ENCODE measurements at places on chromosomes 2 and 18. TPM values are rescaled to one million over a fixed set of nuclear protein-coding genes. Genes with fewer than 3 reads are reported as not detected.

The SMYD1 gene
- total RNA-seq, result not detected

The MARCHF4 gene
- not detected for total RNA-seq

The LONRF2 gene
- 0.02 TPM for total RNA-seq

The SEC11C gene
- 70.2 TPM for total RNA-seq

The FOXI3 gene
- not detected for total RNA-seq

The SCN7A gene
- total RNA-seq, result not detected

The UGT1A10 gene
- total RNA-seq, result not detected

DNA sequence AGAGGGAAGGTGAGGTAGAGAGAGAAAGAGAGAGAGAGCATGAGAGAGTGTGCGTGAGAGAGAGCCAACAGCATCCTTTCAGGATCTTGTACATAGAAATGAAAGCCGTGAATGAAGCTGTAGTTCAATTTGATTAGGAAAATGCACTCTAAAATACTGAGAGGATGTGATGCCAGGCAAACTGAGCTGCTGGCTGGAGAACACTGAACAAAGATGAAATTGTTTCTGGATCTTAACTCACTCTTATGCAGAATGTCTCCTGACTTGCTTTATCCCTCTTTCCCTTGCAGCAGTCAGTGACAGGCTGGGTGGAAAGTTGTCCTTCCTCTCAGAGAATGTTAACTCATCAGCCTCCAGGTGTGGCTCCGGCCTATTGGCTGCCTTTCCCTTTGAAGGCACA is 10.7 kb downstream of the LYPD1 start:
- no peak for DNase-seq

GRCh38 chr2:126921066-126921465 is 22.4 kb downstream of the TEX51 start:
- no peak for DNase-seq

DNA sequence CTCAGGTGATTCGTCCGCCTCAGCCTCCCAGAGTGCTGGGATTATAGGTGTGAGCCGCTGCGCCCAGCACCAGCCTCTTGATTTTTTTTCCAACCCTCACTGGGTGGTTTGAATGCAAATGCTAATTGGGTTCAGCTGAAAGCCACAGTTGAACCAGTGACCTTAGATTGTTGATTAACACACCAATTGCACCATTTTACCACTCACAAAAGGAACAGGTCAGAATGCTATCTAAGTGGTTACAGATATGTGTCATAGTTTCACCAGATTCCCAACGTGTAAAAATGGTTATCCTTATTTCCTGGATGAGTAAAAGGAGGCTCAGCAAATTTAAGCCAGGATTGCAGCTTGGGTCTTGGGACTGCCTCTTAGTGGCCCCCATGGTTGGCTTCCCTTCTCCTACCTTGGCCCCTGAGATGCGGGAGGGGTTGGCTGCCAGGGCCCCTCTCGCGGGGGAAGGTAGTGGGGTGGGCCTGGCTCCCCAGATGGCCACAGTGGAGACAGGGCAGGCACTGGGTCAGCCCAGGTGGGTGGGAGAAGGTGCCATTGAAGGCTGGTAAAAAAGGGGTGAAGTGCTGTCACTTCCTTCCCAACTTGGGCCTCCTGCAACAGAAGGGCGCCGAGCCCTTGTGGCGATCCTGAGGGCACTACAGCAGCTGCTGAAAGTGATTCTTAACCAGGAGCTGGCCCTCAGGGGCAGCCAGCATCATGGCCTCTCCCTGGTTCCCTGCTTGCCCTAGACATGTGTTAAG is 164.9 kb upstream of the HAAO start:
- no peak for DNase-seq

GRCh38 chr2:240465765-240466578 is 30.5 kb downstream of the GPC1 start:
- peak; percentile 3 for DNase-seq

DNA sequence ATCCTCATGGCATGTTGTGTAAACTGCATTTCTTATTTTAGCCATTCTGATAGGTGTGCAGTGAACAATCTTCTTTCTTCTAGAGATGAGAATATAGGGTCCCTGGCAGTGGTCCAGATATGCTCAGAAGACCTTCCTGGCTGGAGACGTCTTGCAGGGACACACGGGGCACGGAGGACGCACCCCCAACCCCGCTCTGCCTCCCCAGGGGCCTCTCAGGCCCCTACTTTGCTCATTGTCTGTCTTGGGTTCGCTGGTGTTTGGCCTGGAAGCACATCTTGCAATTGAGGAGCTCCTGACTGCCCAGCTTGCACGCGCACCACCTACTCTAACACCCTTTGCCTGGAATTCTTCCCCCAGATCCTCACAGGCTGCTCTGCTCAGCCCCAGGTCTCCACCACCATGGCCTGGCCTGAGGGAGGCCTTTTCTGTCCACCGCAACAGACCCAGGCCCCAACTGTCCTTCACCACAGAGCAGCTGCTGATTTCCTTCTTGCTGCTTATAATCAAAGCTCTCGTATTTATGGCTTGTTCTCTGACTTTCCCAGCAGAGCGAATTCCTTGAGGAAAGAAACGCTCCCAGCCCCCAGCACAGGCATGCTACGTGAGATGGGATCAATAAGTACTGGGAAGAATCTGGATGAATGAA is 295.9 kb upstream of the HDAC4 start:
- DNase-seq, result no peak

DNA sequence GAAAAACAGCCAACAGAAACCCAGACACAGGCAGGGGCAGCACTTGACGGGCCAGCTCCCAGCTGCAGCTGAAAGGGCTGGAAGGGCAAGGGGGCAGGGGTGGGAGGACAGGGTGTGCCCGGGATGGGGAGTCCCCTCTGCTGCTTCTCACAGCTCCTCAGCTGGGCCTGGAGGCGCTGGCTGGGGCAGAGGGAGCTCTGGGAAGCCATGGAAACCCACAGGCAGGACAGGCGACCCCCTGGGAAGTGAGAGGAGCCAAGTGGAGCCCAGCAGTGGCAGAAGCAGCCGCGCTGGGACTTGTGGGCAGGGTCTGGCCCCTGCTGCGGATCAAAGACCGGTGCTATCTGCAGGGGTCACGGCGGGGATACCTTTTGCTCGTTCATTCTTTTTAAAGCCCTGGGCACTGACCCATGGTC is 20.7 kb downstream of the OTOF start:
- DNase-seq, result no peak

DNA sequence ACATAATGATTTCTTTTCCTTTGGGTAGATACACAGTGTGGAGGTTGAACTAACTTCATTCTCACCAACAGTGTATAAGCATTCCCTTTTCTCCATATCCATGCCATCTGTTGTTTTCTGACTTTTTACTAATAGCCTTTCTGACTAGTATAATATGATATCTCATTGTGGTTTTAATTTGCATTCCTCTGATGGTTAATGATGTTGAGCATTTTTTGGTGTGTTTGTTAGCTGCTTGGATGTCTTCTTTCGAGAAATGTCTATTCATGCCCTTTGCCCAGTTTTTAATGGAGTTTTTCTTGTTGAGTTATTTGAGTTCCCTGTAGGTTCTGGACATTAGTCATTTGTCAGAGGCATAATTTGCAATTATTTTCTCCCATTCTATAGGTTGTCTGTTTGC is 59.8 kb downstream of the MARCHF4 start:
- DNase-seq, result no peak

DNA sequence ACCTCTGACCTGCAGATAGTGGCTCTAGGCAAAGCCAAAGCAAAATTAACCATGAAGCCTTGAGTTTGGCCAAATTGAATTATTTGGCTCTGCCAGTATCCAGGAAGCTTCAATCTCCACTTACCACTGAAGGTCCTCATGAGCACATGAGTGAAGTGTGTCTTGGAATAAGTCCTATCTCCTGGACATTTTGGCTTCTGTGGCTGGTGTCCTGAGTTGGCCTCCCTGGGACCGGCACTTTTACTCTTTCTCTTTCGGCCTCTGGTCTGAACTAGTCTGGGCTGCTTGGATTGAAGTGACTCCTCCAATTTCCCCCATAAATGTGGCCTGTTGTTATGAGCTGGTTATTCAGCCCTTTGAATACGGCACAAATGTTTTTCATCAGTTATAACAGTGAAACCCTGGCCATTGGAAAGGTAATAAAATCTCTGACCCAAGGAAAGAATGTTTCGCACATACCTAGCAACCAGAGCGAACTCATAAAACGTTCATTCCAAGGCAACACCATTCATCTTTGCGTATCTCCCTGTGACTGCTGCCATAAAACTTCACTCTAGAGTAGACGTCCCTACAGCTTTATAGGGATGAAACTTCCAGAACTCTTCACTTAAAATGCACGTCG is 216.4 kb downstream of the LPIN1 start:
- DNase-seq, result no peak

- no peak for DNase-seq
Measured at GRCh38 chr2:216659276-216659675, 26.1 kb downstream of the IGFBP2 start.

GRCh38 chr2:233142355-233142897 is 82.3 kb downstream of the INPP5D start:
- peak; percentile 37 for DNase-seq

GRCh38 chr2:230023313-230023712 is 45.4 kb downstream of the SLC16A14 start:
- DNase-seq, result no peak

- DNase-seq, result no peak
Measured at GRCh38 chr18:65018184-65018583, 732.6 kb upstream of the CDH7 start.

- peak; percentile 41 for DNase-seq
Measured at GRCh38 chr18:63974991-63975390, 5.1 kb downstream of the SERPINB8 start.

DNA sequence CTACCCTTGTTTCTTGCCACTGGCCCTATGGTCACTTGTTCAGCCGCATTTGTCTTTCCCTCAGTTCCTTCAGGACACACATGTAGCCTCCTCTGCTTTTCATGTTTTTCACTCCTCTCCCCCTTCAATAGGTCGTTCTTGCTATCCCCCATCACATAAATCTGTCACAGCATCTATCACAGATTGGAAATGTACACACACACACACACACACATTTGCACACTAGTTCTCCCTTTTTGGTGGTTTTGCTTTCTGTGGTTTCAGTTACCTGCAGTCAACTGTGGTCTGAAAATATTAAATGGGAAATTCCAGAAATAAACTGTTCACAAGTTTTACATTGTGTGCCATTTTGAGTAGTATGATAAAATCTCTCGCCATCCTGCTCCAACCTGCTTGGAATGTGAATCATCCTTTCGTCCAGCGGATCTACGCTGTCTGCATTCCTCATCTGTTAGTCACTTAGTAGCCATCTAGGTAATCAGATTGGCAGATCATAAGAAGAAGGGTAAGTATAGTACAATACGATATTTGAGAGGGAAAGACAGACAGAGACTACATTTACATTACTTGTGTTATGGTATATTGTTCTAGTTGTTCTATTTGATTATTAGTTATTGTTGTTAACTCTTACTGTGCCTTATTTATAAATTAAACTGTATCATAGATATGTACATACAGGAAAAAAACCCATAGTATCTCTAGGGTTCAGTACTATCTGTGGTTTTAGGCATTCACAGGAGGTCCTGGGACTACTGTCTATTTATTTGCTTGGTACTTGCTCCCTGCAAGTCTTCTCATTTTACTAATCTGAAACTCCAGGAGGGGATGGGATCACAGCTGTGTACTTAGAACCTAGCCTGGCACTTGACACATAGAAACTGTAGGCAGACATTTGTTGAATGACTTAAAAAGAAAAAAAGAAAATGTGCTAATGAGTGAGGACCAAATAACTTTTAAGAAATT is 86.1 kb upstream of the PNPT1 start:
- DNase-seq, result no peak

DNA sequence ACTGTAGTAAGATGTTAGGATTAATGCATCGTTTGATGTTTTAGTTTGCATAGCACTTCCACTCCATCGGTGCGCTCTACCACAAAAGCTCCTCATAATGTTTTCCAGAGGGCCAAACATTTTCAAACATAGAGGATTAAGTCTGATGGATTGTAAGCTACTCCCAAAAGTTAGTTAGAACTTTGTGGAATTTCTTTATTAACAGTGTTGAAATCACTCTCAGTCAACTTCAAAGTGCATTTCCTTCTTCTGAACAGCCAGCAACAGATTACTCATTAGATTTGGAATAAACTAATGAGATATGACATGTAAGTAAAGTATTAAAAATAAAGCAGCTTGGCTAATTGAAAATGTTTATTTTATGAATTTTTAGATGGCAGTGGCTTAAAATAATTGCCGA is 30.1 kb upstream of the CTAGE1 start:
- no peak for DNase-seq

DNA sequence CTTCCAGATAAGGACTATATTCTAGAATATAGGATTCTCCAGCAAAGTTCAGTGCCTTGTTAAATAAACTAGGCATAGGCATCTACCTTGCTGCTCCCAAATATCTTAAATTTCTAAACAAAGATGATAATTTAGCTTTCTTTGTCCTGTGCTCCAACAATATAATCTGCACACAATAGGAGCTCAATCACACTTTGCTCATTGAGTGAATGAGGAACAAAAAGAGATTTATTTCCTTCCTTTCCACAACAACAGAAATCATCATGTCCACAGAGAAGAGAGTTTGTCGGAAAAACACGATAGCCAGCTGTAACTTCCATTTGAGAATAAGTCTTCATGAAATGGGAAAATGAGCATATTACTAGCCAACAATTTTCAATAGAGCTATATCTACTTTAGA is 256.7 kb downstream of the TCF4 start:
- no peak for DNase-seq

DNA sequence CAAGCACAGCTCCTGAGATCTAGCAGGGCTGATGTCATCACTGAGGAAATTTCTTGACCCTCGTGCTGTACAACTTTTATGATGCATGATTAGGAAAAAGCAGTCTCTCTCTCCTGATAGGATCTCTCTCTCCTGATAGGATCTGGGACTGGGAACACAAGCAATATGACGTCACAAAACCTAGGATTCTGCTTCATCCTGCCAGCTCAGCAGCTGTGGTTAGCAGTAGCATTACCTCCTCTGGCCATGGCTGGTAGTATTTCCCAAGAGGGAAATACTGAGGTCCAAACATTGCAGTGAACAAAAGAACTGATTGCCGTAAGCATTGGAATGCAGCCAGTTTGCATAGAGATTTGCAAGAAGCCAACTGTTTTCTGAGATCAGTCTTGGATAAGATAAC is 521.2 kb upstream of the POU3F3 start:
- no peak for DNase-seq

GRCh38 chr2:237345411-237345810 is 68.6 kb downstream of the COL6A3 start:
- no peak for DNase-seq

DNA sequence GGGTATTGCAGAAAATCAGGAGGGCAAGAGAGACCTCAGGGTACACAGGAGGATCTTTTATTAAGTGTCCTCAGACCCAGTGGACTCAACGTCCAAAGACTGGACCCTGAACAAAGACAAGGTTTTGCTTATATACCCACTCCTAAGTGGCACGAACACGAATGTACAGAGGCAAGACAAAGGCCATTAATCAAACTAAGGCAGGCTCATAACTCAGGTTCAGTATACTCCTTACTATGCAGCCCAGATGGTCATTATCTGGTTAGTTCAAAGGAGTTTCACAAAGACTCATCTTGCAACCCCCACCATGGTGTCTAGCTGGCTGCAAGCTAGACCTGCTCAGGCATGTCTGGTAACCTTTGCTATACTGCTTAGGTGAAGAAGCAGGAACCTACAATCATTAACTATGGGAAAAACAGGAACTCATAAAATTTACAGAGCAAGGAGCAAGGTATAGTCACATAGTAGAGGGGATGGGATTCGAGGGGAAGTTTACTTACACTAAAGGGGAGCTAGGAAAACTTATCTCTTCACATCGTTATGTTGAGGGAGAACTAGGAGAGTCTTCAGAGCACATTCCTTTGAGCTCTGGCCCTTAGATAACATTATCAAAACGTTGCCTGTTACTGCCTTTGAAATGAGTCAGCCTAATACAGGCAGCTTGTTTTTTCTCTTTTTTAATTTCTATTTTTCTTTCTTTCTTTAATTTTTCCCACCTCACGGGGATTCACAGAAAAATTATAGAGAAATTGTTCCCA is 33.9 kb downstream of the SLC4A3 start:
- no peak for DNase-seq

All from activated CD4-positive, alpha-beta T cell treated with anti-CD3 and anti-CD28 coated beads for 36 hours (primary cell).